ENCODE measurements at places on chromosomes 3 and 15. TPM values are rescaled to one million over a fixed set of nuclear protein-coding genes. Genes with fewer than 3 reads are reported as not detected.

DNA sequence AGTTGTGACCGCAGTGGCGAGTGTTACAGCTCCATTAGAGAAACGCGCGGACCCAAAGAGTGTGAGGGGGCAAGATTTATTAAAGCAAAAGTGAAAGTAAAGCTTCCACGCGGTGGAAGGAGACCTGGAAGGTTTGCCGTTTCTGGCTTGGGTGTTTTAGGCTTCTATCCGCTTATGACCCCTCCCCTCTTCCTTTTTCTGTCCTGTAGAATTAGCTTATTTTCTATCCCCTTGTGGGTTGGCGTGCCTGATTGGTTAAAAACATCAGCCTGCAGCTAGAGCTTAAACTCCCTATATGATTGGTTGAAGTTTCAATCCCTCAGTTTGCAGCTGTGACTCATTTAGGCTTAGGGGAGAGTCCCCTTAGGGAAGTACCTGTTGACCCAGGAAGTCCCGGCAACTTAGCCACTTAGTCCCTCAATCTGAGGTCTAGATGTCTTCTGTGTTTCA, 39.6 kb downstream of the C3orf38 start:
- H3K36me3 ChIP-seq, result no peaks in the 10 kb centered on the region
- no peak overlapping the region for H3K4me3 ChIP-seq
- H3K27me3 ChIP-seq, result no peaks in the 10 kb centered on the region
- no peak for DNase-seq
- H3K27ac ChIP-seq, result no peak overlapping the region
- H3K4me1 ChIP-seq, result no peaks in the 10 kb centered on the region

DNA sequence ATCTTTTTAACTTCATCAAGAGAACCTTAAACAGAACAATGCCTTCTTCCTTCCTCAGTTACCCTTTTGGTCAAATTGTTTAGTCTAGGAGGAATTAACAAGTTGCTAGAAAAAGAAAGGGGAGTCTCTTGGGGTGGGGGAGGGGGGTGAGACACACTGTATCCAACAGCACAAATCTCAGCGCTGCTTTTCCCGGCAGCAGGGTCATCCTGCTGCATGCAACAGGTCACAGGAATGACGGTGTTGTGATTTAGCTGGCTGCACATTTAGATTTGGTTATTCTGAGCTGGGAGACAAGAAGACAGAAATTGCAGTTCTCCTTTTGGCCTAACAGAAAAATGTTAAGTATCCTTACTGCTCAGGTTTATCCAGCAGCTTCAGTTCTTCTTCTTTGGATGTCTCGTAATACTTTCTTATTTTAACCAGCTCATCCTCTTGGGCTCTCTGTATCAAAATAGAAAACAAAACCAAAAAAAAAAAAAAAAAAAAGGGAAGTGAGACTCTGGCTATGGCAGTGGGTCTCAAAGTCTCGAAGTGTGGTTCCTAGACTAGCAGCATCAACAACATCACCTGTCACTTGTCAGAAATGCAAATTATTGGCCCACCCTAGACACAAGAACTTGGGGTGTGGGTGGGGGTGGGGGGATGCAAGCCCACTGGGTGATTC, 190.5 kb downstream of the GREM1 start:
- no peak overlapping the region for H3K27ac ChIP-seq
- H3K4me3 ChIP-seq, result no peak overlapping the region
- H3K27me3 ChIP-seq, result no peaks in the 10 kb centered on the region
- H3K4me1 ChIP-seq, result peaks cover 6% of the 10 kb centered on the region

The ACSBG1 gene
- 5.5 TPM for total RNA-seq

The ZNF80 gene
- total RNA-seq, result not detected

The B3GNT5 gene
- total RNA-seq, result 3.4 TPM

Data from adrenal gland (tissue), 19 donors.